Subcutaneous preadipocyte (primary cell): ENCODE measurements at places on chromosomes 5 and 9. TPM values are rescaled to one million over a fixed set of nuclear protein-coding genes. Genes with fewer than 3 reads are reported as not detected.

The PCSK1 gene
- 0.20 and 1.1 TPM in 2 replicates for total RNA-seq

The PTGDS gene
- total RNA-seq, result 0.59 and 4.8 TPM in 2 replicates

The FAM81B gene
- total RNA-seq, result not detected in 2 replicates

The BTNL3 gene
- not detected in 2 replicates for total RNA-seq

The MTMR12 gene
- total RNA-seq, result 14.7 and 24.2 TPM in 2 replicates

The FST gene
- total RNA-seq, result 31.6 and 91.1 TPM in 2 replicates

The MLLT3 gene
- total RNA-seq, result 9.6 and 12.7 TPM in 2 replicates

The SPINK4 gene
- not detected in 2 replicates for total RNA-seq

The TCERG1 gene
- total RNA-seq, result 57.3 and 88.6 TPM in 2 replicates

The PAEP gene
- total RNA-seq, result not detected in 2 replicates
